ENCODE measurements at places on chromosomes 16 and 17. TPM values are rescaled to one million over a fixed set of nuclear protein-coding genes. Genes with fewer than 3 reads are reported as not detected.
A peak's percentile ranks its signal among the peaks of the same experiment; 100 is the strongest.

- no peak overlapping the region for H3K27ac ChIP-seq
- H3K27me3 ChIP-seq: no peaks in the 10 kb centered on the region
- no peaks in the 10 kb centered on the region for H3K36me3 ChIP-seq
- DNase-seq: no peak
- peaks cover 29% of the 10 kb centered on the region for H3K4me1 ChIP-seq
- no peak overlapping the region for H3K4me3 ChIP-seq
Observed at GRCh38 chr17:17926036-17926435, 46.2 kb downstream of the TOM1L2 start.

DNA sequence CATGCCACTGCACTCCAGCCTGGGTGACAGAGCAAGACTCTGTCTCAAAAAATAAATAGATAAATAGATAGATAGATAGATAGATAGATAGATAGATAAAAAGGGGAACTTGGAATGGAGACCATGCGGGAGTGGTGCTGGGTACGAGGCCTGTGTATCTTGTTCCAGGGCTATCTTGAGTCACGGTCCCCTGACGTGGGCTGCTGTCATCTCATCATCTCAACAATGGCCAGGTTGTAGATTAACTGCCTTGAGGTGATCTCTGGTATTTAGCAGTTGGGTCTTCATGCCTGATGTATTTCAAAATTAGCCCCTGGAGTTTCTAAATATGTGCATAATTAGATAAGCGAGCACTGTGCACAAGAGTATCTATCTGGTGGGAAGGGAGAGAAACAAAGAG, 212.1 kb downstream of the CDRT15L2 start:
- no peak overlapping the region for H3K4me3 ChIP-seq
- no peaks in the 10 kb centered on the region for H3K27me3 ChIP-seq
- no peaks in the 10 kb centered on the region for H3K4me1 ChIP-seq
- H3K27ac ChIP-seq: no peak overlapping the region

SP2 gene
- total RNA-seq: 14.2 TPM

DNA sequence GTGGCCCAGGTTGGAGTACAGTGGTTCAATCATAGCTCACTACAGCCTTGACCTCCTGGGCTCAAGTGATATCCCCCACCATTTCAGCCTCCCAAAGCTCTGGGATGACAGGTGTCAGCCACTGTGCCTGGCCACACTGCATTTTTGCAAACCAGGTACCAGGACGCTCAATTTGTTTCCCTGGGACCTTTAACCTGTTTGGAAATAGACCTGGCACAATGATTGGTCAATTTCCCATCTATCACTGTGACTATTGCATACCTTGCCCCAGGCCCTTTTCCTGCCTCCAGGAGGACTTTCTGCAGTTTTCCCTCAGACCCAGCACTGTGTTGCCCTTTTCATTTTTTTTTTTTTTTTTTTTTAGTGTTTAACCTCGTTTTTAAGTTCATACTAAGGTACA, 11.1 kb upstream of the FUS start:
- H3K27me3 ChIP-seq: no peaks in the 10 kb centered on the region
- H3K36me3 ChIP-seq: no peaks in the 10 kb centered on the region
- DNase-seq: no peak
- H3K4me3 ChIP-seq: no peak overlapping the region
- no peak overlapping the region for H3K27ac ChIP-seq
- no peaks in the 10 kb centered on the region for H3K4me1 ChIP-seq

DNA sequence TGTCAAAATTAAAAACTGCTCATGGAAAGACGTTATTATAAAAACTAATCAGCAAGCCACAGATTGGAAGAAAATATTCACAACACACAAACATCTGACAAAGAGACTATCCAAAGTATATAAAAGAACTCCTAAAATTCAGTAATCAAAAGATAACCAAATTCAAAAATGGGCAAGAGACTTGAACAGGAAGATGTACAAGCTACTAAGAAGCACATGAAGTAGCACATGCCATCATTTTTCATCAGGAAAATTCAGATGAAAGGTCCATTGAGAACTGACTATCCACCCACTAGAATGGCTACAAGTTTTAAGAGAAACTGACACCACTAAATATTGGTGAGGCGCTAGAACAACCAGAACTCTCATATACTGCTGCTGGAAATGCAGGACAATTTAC, 3.4 kb upstream of the HLF start:
- H3K27me3 ChIP-seq: peaks cover 65% of the 10 kb centered on the region
- no peaks in the 10 kb centered on the region for H3K36me3 ChIP-seq
- H3K4me3 ChIP-seq: no peak overlapping the region

DNA sequence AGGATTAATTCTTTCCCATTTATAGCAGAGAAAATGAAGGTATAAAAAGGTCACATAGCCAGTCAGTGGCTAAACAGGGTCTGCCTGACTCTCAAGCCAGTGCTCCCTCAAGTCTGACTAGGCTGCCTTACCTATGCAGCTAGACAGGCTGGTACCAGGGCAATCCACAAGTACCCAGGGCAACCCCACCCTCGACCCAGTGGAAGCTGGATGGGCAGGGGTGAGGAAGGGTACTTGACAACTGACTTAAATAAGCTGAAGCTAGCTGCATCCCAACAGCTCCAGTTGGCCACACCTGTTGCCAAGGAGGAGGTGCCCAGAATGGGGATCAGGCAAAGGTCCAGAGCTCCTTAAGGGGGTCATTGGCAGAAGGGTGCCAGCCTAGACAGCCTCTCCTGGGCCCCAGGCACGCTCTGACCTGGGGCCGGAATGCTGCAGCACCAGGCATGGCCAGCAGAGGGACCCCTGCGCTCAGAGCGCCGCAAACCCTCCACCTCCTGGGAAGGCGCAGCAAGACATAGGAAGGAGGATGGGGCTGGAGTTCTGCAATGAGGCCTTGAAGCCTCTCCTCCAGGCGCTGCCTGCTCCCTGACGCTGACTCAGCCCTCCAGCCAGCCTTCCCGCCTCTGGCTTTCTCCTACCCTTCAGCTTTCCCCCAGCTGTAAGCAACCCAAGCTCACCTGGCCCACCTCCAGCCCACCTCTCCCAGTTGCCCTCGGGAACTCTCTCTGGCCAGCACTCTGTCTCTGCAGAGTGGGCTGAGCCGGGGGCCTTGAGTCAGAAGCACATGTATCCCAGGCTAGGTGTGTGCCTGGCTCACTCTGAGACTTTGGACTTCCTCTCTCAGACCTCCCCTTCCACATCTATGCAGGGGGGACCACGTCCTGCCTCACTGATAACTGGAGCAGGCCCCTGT, 28.8 kb downstream of the MPP2 start:
- no peaks in the 10 kb centered on the region for H3K36me3 ChIP-seq
- no peaks in the 10 kb centered on the region for H3K27me3 ChIP-seq

DNA sequence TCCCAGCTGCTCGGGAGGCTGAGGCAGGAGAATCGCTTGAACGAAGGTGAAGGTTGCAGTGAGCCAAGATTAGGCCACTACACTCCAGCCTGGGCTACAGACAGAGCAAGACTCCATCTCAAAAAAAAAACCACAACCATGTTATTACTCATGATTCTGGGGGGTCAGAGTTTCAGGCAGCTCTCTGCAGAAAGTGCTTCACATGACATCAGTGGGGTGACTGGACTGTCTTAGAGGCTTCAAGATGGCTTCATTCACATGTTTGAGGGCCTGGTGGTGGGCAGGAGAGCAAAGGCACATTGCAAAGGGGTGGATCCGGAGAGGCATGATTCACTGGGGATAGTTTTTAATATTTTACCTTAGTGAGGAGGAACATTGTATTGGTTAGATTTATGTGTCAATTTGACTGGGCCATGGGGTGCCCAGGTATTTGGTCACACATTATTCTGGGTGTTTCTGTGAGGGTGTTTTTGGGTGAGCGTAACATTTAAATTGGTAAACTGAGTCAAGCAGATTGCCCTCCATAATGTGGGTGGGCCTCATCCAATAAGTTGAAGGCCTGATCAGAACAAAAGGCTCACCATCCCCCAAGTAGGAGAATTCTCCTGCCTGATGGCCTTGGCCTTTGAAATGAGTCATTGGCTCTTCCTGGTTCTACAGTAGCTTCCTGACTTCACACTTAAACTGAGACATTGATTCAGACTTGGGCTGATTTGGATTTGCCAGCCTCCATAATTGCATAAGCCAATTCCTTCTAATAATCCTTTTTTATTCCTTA, 109.8 kb downstream of the GOSR1 start:
- H3K4me1 ChIP-seq: no peaks in the 10 kb centered on the region
- no peaks in the 10 kb centered on the region for H3K27me3 ChIP-seq
- H3K27ac ChIP-seq: no peak overlapping the region
- no peaks in the 10 kb centered on the region for H3K36me3 ChIP-seq

DNA sequence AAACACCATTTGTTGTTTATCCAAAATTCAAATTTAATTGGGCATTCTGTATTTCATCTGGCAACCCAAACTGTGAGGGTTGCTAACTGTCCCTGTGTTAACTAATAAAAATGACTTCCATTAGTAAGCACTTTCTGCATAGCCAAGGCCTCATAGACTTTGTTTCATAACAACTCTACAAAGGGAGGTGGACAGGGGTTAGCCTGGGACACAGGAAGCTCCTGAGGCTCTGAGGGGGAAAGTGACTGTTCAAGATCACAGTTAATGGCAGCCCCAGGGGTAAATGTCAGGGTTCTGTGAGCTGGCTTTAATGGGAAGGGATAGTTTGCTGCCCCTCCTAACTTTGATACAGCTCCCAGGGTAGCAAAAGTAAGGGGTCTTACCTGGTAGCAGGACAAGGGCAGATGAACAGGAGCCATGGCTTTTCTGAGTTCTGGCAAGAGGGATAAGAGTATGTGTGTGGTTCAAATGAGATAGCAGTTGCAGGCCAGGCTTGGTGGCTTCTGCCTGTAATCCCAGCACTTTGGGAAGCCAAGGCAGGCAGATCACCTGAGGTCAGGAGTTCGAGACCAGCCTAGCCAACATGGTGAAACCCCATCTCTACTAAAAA, 2.2 kb downstream of the HEATR9 start:
- H3K4me3 ChIP-seq: no peak overlapping the region
- no peak for DNase-seq
- no peaks in the 10 kb centered on the region for H3K4me1 ChIP-seq
- H3K36me3 ChIP-seq: no peaks in the 10 kb centered on the region

RASL10B gene
- 0.52 TPM for total RNA-seq

DNA sequence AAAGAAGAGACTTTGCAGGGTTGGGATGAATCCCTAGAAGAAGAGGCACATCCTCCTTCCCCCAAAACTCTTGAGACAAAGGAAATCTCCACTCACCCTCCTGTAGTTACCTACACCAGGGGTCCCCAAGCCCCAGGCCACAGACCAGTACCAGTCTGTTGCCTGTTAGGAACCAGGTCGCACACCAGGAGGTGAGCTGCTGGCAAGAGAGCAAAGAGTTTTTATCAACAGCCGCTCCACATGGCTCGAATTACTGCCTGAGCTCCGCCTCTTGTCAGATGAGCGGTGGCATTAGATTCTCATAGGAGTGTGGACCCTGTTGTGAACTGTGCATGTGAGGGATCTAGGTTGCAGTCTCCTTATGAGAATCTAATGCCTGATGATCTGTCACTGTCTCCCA, 98.9 kb downstream of the CCT6B start:
- no peaks in the 10 kb centered on the region for H3K36me3 ChIP-seq
- H3K27me3 ChIP-seq: no peaks in the 10 kb centered on the region
- H3K27ac ChIP-seq: no peak overlapping the region
- no peak overlapping the region for H3K4me3 ChIP-seq
- no peak for DNase-seq

ZNF232 gene
- 12.5 TPM for total RNA-seq

DNA sequence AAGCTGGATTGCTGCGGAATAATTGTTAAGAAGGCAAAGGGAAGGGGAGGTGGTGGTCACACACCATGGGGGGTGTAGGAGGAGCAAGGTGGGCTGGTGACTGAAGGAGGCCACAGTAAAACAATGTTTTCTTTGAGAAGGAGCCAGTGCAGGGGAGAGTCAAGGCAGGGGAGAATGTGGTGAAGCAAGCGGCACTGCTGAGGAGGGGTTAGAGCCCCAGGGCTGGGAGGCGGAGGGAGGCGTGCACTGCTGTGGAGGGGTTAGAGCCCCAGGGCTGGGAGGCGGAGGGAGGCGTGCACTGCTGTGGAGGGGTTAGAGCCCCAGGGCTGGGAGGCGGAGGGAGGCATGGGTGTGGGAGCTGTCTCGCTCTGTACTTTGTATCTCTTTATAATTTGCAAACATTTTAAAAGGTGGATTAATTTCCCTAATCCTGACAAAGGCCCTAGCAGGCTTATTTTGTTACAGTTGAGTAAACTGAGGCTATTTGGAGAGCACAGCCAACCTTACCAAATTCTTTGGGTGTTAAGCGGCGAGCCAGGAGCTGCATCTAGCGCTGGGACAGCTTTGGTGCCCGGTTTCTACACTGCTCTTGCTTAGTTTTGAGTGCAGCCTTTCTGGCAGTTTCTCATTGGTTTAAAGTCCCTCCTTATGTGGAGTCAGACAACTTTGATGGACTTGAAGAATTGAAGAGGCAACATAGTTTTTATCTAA, 20.9 kb downstream of the RPTOR start:
- H3K4me3 ChIP-seq: no peak overlapping the region
- H3K36me3 ChIP-seq: no peaks in the 10 kb centered on the region
- no peak for DNase-seq
- H3K27me3 ChIP-seq: no peaks in the 10 kb centered on the region
- H3K27ac ChIP-seq: no peak overlapping the region

DNA sequence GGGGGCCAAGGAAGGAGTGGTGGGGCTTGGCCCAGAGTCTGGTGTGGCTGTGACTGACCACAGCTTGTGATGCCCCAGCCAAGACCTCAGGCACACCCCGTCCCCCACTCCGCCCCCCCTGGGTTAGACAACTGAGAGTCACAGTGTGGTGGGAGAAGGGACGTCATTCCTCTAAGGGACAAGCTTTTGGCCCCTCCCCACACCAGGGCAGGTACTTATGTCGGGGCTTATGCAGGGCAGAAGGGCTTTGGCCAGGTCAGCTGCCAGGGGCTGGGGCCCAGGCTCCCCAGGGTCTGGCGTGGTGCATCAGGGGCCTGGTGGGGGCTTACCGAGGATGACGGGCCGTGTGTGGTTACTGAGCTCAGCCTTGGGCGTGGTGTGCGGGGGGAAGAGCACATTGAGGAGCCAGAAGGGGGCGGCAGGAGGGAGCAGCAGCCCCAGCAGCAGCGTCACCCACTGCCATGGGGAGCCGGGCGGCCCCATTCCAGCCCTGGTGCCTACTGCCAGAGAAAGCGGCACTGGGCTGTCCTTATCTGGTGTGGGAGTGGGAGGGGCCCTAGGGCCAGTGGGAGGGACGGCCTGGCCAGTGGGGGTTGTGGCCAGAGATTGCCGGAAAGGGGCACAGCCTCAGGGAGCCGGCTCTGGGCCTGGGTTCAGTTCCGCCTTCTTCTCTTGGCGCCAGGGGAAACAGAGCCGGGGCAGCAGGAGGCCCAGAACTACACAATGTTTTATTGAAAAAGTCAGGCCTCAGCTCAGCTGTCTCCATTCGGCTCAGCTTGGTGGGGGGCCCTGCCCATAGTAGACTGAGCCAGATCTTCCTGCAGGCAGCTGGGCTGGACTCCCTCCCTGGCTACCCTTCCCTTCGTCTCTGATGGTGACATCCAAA, at the start of gene LCAT:
TSS of gene LCAT (minus strand) at position 502 of the 886 bp plus-strand sequence. CDS start at position 483, 19 bp downstream.
- DNase-seq: peak; percentile 54
- H3K36me3 ChIP-seq: peaks cover 4% of the 10 kb centered on the region
- no peak within 1 kb of the TSS for H3K4me3 ChIP-seq
- no peaks in the 10 kb centered on the region for H3K27me3 ChIP-seq
- H3K4me1 ChIP-seq: no peaks in the 10 kb centered on the region
- peak within 1 kb of the TSS; percentile 18 for H3K27ac ChIP-seq

ACTG1 gene
- 3,206 TPM for total RNA-seq

- H3K27me3 ChIP-seq: no peaks in the 10 kb centered on the region
- H3K4me3 ChIP-seq: peak overlapping the region; percentile 83
- no peaks in the 10 kb centered on the region for H3K36me3 ChIP-seq
- no peak for DNase-seq
- peak overlapping the region; percentile 87 for H3K27ac ChIP-seq
- H3K4me1 ChIP-seq: no peaks in the 10 kb centered on the region
Observed at GRCh38 chr16:30805056-30805369, 18.0 kb upstream of the ZNF629 start.

MILR1 gene
- total RNA-seq: 34.4 TPM

TPPP3 gene
- 91.3 TPM for total RNA-seq
